ENCODE measurements at places on chromosomes 5 and 9. TPM values are rescaled to one million over a fixed set of nuclear protein-coding genes. Genes with fewer than 3 reads are reported as not detected.

CACNA1B gene
- total RNA-seq = 0.09 TPM

- no peak for DNase-seq
Observed at GRCh38 chr5:14587150-14587549, 5.6 kb downstream of the OTULINL start.

DNA sequence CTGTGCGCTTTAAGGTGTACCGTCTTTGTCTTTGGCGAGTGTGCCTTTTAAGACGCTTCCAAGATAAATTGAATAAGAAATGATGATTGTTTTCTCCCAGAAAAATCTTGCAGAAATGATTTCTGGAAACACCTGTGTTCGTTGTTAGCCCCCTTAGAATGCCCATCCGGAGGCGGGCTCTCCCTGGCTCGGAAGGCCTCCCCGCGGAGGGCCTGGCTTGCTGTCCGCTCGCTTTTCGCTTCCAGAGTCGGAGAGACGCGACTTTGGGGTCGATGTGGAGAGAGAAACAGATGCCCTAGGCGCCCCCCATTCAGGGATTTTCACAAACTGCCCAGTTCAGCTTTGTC is 23.9 kb downstream of the LECT2 start:
- no peak for DNase-seq

FOXD4L4 gene
- not detected for total RNA-seq

DNA sequence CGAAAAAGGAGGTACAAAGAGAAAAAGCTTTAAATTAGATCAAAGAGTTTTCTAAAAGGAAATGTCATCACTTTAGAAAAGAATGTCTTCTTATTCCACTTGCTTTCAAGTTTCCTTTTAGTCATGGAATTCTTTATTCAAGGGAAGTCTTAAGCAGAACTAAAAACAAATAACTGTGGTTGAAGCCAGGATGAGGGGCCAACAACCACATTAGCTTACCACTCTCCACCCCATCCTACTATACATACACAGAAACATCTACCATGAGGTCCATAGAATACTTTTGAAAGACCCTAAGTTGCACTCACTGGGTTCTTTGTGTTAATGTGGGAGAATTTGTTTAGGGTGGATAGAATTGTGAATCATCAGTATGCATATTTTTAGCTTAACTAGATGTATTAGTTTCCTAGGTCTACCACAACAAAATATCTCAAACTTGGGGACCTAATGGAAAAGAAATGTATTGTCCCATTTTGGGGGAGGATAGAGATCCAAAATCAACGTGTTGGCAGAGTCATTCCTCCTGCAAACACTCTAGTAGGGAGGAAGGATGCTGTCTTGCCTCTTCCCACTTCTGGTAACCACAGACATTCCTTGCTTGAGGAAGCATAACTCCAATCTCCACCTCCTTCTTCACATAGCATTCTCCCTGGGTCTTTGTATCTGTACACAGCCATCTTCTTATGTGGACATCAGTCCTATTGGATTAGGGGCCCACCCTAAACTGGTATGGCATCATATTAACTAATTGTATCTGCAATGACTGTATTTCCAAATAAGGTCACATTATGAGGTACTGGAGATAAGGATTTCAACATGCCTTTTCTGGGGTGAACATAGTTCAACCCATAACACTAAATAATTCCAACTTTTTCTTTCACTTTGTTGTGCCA is 239.4 kb downstream of the LURAP1L start:
- no peak for DNase-seq

LHFPL2 gene
- 33.4 TPM for total RNA-seq

DNA sequence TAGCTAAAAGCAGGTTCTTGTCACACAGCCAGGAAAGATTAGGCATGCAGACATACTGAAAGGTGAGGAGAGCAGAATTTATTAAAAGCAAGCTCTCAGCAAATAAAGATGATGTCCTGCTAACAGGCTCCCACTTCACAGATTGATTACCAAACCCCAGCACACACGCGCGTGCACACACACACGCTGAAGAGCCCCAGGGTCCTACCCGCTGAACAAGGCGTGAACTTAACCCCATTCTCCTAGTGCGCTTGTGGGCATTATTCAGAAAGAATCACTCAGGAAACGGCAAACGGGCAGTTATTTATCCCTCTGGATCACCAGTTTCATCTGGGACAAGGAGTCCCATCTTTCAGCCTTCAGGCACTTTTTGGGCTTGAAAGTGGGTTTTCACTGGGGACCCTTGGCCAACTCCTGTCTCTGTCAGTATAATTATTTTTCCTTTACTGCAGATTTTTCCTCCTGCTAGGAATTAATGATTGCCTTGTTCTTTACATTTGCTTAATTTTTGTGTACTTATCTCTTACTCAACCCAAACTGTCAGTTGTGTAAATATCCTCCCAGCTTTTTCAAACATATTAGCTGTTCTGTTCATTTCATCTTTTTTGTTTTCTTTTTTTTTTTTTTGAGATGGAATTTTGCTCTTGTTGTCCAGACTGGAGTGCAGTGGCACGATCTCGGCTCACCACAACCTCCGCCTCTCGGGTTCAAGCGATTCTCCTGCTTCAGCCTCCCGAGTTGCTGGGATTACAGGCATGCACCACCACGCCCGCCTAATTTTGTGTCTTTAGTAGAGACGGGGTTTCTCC is 92.6 kb downstream of the RIC1 start:
- DNase-seq = no peak

DNA sequence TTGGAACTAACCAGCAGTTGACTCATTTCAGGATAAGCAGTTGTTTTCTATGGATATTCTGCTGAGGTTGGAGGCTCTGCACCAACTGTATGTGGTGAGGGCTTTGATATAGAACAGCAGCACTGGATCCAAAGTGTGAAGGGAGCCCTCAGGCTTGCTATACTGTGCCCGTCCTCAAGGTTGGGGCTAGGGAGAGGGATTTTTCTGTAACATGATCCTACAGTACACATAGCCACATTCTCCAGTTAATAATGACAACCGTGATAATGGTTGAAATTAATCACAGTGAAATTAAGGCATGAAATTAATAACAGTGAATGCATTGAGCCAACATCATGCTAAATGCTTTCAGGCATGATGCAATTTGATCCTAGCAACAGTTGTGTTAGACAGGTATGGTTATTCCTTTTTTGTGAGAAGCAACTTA is 36.7 kb downstream of the ARHGAP26 start:
- DNase-seq = no peak

- no peak for DNase-seq
Observed at GRCh38 chr9:88772575-88772974, 218.7 kb upstream of the S1PR3 start.

DNA sequence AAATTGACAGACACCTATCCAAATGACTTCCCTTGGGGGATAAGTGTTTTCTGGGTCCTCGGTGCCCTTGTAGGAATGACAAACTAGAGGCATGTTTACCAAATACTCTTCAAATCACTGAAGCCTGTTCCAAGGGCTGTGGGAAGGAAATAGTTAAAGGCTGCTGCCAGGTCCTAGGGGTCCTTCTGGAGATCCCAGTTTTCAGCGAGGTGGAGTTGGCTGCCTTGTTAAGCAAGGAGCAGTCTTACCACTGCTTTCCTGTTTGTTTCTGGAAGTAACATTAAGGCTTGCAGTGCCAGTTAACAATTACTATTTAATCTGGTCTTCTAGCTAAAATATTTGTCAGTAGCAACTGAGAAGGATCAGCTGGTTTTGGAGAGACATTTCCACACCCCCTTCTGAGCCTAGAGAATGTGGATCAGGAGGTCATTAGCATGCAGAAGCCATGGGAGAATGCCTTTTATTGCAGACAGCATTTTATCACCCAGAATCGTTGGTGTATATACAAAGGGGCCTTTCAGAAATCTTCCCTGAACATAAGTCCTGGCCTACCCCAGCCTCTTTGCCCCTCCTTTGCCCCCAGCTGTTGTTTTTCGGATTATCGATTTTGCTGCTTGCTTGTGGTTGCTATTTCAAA is 238.8 kb downstream of the DMAC1 start:
- no peak for DNase-seq

DNA sequence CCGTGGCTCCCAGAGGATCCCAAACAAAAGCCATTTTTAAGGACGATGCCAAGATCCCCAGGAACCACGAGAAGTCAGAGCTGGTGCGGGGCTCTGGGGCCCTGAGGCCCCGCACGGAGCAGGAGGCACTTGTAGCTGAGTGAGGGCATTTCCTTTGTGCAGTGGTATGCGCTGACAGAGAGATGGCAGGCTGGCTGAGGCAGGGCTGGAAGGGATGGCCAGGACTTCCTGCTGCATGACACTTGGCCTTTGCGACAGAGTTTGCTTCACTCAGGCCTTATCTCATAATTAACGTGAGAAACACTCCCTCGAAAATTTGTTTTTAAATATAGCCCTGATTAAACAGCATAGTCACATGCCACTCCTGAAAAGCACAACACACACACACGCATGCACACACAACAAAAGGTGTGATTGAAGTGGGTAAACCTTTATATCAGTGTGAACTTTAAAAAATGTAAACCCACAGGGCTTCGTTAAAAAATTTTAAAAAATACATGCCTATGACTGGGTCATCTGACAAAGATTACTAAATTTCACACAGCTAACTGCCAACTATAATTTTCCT is 536.6 kb downstream of the PDE4D start:
- no peak for DNase-seq
